ENCODE measurements at places on chromosomes 11 and 22.
A peak's percentile ranks its signal among the peaks of the same experiment; 100 is the strongest.

DNA sequence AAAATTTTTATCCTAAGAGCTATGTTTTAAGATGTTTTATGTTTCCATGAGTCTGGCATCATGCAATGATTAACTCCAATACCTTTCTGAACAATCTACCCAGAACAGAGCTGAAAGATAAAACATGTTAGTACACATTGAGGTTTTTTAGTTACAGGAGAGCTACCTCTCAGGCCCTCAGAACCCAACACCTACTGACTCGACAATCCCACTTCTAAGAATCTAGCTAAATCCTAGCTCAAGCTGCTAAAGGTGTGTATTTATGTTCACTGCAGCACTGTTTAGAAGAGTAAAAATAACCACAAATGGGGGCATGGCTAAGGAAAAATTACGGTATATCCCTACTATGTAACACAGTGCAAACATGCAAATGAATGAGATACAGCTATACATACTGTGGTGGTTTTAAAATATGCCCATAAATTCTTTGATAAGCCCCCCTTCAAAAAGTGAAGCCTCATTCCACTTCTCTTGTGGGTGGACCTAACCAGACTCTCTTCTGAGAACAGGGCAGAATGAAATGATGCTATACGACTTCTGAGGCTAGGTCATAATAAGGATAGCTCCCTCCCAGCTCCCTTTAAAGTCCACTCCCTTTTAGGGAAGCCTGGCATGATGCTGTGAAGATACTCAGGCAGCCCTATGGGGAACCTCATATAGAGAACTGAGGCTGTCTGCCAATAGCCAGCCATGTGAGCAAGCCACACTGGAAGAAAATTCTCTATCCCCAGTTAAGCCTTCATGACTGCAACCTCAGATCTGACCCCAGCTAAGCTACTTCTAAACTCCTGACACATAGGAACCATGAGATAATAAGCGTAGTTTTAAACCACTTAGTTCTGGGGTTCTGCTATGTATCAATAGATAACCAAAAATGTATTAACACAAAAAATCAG, 29.5 kb downstream of the TMEM123 start:
- no peak for DNase-seq

- DNase-seq = no peak
Observed at GRCh38 chr11:92886243-92886905, 83.1 kb upstream of the MTNR1B start.

DNA sequence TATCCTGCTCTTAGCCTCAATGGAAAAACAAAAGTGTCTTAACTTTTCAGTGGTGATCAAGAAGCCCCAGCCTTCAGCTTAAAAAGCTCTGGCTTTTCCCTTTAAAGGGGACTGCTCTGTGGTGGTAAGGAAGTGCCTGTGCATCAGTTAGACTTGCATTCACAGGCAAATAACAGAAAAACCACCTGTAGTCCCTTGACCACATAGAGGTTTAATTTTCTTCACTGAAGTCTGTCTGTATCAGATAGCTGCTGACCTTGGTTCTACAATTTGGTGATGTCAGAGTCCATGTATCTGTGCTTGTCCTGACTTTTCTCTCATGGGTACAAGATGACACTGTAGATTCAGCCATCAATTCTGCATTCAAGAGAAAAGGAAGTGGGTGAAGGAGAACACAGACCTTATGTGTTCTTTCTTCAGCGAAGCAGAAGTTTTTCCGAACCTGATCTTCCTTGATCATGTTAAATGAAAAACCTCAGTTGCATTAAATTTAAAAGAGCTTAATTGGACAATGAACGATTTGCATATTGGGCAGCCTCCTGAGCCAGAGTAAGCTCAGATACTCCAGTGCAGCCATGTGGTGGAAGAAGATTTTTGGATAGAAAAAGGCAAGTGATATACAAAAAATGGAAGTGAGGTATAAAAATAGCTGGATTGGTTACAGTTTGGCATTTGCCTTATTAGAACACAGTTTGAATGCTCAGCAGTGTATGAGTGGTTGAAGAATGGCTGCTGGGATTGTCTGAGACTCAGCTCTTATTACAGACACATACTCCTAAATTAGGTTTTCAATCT, 43.2 kb upstream of the RDX start:
- no peak for DNase-seq

GRCh38 chr11:112453601-112454577, 193.2 kb upstream of the PLET1 start:
- peak; percentile 12 for DNase-seq

DNA sequence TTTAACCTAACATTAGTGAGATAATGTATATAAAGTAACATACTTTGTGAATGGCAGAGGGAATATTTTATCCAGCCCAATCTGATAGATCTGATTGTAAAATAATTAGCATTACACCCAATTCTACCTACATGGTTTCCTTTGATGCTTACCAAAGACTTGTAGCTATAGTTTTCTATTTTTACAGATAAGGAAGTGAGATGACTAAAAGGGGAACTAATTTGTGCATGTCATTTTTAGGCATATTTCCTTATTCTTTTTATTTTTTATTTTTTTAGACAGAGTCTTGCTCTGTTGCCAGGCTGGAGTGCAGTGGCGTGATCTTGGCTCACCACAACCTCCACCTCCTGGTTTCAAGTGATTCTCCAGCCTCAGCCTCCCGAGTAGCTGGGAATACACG, 793.7 kb upstream of the LRRC4C start:
- no peak for DNase-seq

DNA sequence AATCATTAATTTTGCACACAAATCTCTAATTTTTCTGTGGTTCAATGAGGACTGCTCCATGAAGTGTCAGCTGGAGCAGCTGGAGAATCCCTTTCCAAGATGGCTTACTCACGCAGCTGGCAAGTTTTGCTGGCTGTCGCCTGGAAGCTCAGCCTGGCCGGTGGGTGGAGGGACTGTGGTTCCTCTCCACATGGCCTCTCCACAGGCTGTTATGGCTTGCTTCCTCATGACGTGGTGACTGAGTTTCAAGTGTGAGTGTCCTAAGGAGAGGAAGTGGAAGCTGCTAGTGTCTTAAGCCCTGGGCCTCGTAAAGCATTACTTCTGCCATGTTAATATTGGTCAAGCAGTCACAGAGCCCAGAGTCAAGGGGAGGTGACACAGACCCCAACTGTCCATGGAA, 14.0 kb upstream of the NRIP3 start:
- DNase-seq = no peak

DNA sequence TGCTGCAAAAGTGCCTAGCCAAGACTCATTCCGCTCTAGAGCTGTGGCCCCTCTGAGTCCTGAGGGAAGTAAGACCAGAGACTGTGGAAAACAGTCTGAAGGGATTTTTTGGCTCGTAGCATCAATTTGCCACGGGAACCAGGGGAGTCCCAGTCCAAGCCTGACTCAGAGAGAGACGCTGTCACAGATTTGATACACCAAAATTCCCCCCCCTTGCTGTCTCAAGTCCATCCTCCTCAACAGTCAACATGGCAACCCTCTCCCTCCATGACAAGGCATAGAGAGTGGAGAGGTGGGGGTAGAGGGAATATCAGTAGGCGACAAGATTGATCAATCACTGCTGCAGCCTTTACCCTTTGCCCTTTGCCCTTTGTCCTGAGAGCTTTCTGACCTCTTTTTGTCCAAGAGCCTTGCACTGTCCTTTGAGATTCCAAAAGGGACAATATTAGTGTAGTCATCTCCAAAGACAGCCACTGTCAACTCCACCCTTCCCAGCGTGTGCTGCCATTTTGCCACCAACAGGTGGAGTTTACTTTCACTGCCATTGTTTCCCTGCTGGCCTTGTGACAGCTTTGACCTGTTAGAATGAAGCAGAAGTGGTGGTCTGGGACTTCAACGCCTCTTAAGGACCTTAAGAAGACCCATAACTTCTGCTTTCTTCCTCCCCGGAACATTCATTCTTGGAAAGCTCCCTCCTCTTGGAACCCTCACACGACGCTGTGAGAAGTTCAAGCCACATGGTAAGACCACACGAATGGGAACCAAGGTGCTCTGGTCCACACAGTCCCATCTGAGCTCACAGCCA, 7.3 kb downstream of the SLC15A3 start:
- DNase-seq = no peak
